ENCODE measurements at places on chromosomes 5 and 9.

- DNase-seq: no peak
Observed at GRCh38 chr5:177490311-177490991, 7.0 kb downstream of the PDLIM7 start.

DNA sequence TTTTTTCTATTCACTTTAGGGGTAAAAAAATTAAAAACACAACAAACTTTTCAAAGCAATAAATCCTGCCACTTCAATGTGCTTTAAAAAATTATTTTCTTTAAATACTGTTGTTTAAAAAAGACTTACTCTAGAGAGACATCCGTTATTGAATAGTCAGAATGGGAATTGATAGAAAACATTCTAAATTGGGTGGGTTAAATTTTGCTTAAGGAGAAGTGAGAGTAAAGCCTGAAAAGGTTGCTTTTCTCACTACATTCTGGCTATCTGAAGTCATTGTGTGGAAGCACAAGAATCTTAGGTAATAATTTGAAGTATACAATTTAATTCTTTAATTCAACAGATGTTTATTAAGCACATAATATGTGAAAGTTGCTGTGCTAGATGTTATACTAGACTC, 509.3 kb downstream of the NR2F1-AS1 start:
- no peak for DNase-seq

- DNase-seq: no peak
Observed at GRCh38 chr9:98912450-98912849, 31.3 kb upstream of the COL15A1 start.

DNA sequence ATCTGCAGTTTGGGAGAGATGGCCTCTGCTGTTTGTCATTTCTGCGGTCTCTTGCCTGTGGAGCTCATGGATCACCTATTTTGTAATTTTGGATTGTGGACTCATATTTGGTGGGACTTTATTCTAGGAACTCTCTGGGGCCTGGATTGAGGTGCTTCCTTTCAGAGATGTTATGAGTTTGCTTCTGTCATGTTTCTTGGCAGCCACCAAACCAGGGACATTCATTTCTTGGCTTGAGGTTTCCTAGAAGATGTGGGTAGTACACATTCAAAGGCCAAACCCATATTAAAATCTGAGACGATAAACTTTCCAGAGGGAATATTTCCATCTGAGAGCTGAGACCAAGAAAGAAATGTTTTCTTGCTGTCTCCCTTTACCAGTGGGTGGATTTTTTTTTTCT, 37.2 kb upstream of the GADD45G start:
- no peak for DNase-seq

DNA sequence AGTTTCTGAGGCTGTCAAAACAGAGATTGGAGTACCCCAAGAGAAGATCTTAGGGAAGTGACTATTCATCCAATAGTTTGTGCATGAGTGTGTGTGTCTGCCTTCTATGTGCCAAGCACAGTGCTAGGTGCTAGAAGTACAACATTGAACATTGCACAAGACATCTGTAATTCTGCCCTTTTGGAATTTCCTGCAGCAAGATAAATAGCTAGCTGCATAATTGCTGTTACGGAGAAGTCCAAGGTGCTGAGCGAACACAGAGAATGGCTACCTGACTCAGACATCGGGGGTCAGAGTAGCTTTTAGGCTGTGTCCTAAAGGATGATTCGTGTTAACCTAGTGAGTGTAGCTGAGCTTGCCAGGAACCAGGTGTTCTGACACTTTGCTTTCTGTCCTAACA, 44.8 kb downstream of the PAPPA start:
- no peak for DNase-seq

DNA sequence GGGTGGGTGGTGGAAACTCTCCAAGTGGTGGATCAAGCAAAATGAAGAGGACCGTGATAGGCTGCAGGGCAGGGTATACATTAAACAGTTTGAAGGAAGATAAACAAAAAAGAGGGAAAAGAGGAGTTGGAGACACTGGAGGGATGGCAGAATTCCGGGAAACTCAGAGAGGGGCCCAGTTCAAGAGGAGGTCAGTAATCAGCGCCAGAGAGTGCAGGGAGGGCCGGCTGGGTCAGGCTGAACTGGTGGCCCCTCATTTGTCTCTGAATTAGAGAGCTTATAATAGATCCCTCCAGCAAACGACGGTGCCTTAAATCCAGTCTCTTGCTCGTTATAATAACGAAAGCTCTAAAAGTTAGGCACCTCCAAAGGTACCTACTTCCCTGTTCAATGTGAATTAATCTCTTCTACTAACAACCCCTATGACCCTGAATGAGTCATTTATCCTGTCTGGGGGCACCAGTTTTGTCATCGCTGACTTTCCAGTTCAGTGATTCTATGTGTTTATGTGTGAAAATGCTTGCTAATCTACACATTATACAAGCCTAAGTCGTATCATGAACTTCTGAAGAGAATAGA, 2.4 kb upstream of the ZSWIM6 start:
- DNase-seq: peak; percentile 28

DNA sequence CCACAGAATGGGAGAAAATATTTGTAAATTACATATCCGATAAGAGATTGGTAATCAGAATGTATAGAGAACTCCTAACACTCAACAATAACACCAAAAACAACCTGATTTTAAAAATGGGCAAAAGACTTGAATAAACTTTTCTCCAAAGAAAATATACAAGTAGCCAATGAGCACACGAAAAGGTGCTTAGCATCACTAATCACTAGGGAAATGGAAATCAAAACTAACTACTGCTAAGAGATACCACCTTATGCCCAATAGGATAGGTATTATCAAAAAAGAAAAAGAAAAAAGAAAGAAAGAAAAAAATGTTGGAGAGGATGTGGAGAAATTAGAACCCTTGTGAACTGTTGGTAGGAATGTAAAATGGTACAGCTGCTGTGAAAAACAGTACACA, 212.1 kb downstream of the TLR4 start:
- DNase-seq: no peak

- DNase-seq: no peak
Observed at GRCh38 chr5:150578781-150579461, 61.5 kb upstream of the SYNPO start.

GRCh38 chr9:123424552-123425225, 68.7 kb downstream of the CRB2 start:
- no peak for DNase-seq

DNA sequence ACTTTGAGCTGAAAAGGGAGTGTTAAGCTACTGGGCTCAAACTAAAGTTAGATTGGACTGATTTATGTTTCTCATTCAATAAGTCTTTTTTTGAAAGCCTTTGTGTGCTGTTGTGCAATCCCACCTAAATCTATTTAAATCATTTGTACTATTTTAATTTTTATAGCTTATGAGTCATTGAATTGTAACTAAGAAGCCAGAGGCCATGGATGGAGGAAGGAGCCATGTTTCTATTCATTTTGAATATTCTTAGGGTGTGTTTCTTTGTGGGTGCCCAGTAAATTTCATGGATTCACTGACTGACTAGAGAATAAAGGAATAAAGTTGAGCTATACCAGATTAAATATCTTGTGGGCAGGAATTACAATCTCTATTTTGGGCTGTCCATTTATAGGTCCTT, 238.5 kb downstream of the KIF4B start:
- no peak for DNase-seq

GRCh38 chr5:67038817-67039603, 157.6 kb downstream of the CD180 start:
- DNase-seq: no peak

DNA sequence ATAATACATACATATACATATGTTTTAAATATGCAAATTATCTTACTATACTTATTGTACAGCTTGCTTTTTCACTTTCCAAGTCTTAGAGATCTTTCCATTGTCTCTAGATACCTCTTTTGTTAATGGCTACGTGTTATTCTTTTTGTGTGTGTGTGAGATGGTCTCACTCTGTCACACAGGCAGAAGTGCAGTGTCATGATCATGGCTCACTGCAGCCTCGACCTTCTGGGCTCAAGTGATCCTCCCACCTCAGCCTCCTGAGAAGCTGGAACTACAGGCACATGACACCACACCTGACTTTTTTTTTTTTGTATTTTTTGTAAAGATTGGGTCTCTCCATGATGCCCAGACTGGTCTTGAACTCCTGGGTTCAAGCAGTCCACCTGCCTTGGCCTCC, 2.8 kb downstream of the OSMR start:
- DNase-seq: no peak

DNA sequence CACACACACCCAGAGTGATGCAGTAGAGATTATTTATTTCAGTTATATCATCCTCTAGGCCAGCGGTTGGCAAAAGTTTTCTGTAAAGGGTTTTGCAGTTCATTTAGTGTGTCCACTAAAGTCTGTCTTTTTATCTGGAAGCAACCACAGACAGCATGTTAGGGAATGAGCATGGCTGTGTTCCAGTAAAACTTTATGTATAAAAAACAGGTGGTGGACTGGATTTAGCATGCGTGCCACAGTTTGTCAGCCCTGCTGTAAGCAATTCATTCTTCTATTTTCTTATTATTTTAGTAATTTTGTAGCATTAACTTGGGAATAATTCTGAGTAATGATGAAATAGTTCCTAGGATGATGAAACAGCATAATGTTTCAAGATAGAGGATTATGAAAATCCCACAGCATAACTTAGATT, 51.7 kb downstream of the CCNH start:
- DNase-seq: no peak

DNA sequence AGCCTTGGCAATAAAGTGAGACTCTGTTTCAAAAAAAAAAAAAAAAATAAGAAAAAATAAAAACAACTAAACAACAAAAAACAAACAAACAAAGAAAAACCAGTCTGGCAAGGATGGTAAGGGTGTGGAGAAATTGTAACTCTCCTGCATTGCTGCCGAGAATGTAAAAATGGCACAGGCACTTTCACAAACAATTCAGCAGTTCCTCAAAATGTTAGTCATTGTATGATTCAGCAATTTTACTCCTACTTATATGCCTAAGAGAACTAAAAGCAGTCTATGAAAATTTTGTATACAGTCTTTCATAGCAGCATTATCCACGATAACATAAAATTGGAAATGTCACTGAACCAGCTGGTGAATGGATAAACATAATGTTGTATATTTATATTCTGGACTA, 280.4 kb downstream of the CDH9 start:
- no peak for DNase-seq

DNA sequence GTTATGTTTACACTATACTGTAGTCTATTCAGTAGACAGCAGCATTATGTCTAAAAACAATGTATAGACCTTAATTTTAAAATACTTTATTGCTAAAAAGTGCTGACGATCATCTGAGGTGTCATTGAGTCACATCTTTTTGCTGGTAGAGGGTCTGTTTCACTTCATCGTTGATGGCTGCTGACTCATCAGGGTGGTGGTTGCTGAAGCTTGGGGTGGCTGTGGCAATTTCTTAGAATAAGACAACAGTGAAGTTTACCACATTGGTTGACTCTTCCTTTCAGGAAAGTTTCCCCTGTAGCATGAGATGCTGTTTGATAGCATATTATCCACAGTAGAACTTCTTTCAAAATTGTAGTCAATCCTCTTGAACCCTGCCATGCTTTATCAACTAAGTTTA, 150.3 kb downstream of the FBXL7 start:
- no peak for DNase-seq

- DNase-seq: no peak
Observed at GRCh38 chr5:138603249-138603920, 28.2 kb upstream of the HSPA9 start.

DNA sequence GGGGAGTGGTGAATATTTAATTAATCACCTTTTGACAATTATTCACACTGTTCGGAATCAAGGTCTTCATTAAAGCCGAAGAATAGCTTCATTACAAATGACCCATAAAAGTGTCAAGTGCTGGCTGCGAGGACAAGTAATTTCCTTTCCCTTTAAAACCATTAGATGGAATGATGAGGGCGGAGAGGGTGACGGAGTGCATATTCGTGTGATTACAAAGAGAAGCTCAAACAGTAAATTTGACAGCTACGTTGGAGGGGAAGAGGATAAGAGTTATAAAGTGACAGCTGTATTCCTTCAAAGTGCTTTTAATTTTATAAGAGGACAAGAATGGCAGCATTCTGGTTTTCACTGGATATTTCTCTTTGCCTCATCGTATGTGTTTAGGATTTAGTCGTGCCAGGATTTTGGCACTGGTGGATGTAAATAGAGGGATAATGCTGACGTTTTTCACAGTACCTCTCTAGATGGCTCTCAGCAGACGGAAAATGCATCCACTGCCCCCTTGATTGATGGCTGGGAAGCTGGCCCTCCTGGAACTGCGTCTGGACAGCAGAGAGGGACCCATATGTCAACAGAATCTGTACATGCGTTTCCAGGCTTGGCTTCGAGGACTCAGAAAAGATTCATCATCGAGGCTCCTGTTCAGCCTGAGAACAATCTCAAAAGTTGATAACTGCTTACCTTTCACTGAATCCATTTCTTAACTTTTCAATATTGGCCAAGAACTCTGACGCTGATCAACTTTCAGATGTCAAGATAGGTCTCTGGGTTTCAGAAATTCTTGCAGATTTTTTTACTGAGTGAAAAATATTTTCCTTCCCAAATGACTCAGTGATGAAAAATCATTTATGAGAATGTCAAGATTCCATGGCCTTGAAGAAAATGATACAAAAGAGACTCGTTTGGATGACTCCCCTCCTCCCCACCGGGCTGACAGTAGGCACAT, 50.4 kb upstream of the IRX2 start:
- DNase-seq: no peak

- no peak for DNase-seq
Observed at GRCh38 chr5:9953691-9954090, 296.0 kb downstream of the ATPSCKMT start.

DNA sequence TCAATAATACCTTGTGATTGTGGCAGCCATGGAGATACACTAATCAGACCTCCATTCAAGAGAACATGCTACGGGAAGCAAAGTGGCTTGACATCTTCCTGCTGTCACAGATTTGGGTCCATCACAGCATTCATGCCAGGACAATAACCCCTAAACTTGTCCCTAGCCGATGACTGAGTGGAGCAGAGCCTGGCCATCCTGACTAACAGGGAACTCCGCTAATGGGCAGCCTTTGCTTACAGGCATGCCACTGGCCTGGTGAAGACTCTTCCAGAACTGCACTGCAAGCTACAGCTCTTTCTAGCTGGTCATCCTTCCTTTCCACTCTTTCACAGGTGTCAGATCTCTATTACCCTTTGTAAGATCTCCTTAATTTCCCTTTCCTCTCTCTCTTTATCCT, 16.0 kb downstream of the FAM174A start:
- DNase-seq: no peak

- DNase-seq: no peak
Observed at GRCh38 chr5:98205691-98206461, 567.6 kb upstream of the RGMB start.

DNA sequence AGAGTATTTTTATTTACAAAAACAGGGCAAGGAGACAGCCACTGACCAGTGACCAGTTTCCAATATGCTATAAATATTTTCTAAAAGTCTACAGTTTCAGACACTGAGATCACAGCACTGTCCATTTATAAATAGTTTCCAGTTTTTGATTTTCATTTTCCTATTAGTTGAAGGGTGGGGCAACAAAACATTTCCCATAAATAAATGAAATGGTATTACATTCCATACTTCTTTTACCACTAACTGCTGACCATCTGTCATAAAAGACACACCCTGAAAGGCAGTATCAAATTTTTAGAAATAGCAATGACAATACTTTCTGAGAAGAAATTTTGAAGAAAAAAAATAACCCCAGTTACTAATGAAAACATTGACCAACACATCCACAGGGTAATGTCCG, 126.7 kb downstream of the ARSB start:
- DNase-seq: no peak

Data from activated T-cell treated with anti-CD3 and anti-CD28 coated beads for 4 hours (primary cell).